ENCODE measurements at places on chromosomes 2 and 18. TPM values are rescaled to one million over a fixed set of nuclear protein-coding genes. Genes with fewer than 3 reads are reported as not detected.

DNA sequence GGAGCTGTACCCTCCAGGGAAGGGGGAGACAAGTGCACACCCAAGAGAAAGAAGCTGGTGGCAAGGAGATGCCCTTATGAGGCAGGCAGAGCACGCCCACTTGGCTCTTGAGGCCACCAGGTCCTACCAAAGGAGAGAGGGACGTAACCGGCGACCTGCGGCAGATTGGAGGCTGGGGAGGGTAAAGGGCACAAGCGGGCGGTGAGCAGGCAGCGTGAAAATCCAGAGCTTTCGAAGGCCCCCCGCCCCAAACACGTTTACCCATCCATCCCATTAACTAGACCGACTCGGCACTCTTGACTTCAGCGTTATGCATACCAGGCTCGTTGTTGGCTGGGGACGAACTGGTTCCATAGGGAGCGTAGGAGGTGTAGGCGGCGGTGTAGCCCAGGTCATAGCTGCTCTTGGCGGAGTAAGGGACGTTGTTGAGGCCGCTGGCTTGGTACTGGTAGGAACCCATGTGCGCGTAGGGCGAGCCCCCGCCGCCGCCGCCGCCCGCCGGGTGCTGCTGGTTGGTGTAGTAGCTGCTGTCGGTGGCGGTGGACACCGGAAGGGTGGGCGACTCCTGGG lies 794 bp downstream of the DLX2 start:
- peak; percentile 31 for ATAC-seq

DNA sequence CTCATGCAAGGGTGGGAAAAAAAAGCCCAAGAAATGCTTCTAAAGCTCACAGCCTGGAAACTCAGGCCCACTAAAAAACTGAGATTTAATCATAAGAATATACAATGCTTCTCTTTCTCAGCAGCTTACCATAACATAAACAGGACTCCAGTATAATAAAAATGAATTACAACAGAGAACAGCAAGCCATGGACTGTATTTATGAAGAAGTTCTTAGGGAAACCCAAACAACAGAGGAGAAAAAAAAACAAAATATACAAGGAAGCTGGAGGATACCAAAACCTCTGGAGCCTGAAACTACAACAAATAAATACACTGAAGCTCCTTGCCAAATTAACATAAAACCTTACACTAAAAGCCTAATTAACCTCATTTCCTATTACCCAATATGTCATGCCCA lies 187.8 kb downstream of the RDH14 start:
- no peak for ATAC-seq

The OXER1 gene
- total RNA-seq: 0.71 TPM

DNA sequence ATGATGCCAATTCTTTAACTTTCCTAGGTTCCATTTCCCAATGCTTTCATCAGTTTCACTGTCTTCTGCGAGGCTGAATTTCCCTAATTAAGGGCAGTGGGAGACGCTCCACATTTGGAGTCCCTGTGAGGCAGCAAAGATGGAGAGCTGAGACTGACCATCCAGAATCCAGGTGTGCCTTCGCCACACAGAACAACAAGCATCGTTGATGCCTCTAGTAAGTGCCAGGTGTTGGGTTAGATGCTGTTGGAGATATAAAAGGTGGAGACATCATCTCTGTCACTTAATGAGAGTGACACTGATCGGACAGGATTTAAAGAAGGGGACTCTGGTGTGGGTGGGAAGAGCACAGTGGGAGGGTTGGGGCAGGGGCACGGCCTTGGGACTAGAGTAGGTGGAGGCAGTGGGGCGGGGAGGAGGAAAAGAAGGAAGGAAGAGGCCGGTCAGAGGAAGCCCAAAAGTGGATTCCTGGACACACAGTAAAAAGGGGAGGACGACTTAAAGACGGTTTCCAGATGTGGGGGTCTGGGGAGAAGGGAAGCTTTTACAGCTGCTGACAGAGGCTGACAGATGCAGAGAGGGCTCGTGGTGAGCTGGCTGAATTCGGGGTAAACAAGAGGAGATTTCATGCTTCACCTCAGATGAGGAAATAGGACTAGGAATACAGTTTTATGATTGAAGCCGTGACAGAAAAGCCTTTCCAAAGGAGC lies 113.0 kb downstream of the BCL2 start:
- ATAC-seq: no peak

DNA sequence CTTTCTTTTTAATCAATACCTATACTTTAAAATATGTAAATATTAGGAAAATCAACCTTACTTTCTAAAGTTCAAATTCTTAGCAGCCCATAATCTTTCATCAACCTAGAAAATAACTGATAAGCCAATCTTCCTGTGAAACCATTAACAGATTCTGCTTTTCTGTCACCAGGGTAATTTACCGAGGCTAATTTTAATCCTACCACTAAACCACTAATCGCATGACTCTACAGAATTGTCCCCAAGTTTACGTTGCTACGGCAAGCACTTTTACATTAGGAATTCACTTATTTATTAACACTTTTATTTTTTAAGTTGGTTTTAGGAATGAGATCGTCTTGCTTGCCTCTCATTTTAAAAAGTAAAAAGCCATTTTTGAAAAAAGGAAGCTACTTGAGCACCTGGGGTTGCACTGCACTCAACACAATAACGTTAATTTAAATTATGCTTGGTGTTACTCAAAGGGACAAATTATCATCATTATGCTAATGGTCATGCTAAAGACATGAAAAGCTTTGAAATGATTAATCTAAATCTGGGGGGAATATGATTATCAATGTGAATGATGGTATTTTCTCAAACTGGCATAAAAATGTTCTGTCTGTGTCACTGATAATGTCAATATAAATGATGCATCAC lies 10.2 kb downstream of the ZNF516 start:
- no peak for ATAC-seq

DNA sequence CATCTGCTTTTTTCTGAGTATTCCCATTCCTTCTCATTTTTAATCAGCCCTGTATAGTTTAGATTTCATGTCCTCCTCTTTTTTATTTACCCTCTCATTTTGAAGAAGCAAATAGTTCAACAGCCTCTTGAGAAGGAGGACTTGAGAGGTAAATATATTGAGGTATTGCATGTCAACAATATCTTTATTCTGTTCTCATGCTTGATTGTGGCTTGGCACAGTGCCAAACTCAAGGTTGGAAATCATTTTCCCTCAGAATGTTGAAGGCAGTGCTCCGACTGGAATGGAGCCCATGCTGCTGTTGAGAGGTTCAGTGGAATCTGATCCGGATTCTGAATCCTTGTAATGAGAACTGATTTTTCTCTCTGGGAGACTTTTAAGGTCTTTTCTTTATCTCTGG lies 31.0 kb upstream of the GALNT3 start:
- ATAC-seq: no peak

The KLHL41 gene
- total RNA-seq: 0.43 TPM

GRCh38 chr2:196758474-196759377 lies 40.8 kb downstream of the GTF3C3 start:
- peak; percentile 55 for ATAC-seq

The AAMP gene
- total RNA-seq: 75.3 TPM

The TMEM169 gene
- 25.6 TPM for total RNA-seq

The KLHL30 gene
- total RNA-seq: 0.36 TPM

GRCh38 chr2:26020231-26020640 lies 13.6 kb upstream of the RAB10 start:
- ATAC-seq: no peak

- no peak for ATAC-seq
These were observed 4.8 kb downstream of the ONECUT2 start for GRCh38 chr18:57439985-57440330.

DNA sequence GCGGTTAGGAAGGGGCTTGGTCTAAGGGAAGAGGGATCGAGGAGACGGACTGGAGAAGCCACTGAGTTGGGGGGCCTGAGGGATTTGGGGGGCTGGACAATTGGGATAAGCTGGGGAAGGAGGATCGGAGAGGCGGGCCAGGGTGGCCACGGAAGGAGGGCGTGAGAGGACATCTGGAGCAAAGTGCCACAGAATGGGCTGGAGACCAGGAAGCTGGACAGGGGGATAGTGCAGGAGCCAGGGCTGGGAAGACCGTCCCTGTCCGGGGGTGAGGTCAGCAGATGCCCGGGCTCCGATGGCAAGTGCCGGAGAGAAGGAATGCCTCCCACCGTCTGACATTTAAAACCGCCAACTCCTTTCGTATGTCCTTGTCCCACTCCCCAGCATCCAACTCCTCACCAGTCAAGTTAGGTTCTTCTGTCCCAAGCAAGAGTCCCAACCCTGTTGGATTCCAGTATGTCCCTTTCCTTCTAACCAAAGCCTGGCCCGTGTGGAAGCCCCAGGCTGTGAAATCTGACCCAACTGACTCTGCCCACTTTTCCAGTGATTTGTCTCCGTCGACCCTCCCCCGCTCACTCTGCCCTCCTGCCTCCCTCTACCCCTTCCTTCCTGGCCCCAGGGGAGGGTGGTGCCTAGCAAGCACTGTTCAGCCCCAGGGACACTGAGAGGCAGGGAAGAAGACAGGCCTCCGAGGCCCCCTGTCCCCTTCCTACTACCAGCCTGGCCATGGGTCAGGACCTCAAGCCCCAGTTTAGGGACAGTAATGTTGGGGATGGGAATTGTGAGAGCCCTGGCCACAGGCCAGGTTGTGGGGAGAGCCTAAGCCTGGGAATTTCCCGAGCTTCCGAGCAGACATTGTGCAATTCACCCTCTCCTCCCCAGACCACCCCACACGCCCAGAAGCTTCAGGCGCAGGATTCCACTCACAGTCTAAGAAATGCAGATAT lies 31.5 kb upstream of the TMBIM1 start:
- ATAC-seq: peak; percentile 22

The ANKRD36B gene
- total RNA-seq: 46.9 TPM

GRCh38 chr2:68516051-68516955 lies 48.9 kb downstream of the APLF start:
- ATAC-seq: no peak

GRCh38 chr2:27855476-27855875 lies 34.7 kb downstream of the RBKS start:
- ATAC-seq: no peak
